ENCODE measurements at places on chromosomes 1 and 21.

DNA sequence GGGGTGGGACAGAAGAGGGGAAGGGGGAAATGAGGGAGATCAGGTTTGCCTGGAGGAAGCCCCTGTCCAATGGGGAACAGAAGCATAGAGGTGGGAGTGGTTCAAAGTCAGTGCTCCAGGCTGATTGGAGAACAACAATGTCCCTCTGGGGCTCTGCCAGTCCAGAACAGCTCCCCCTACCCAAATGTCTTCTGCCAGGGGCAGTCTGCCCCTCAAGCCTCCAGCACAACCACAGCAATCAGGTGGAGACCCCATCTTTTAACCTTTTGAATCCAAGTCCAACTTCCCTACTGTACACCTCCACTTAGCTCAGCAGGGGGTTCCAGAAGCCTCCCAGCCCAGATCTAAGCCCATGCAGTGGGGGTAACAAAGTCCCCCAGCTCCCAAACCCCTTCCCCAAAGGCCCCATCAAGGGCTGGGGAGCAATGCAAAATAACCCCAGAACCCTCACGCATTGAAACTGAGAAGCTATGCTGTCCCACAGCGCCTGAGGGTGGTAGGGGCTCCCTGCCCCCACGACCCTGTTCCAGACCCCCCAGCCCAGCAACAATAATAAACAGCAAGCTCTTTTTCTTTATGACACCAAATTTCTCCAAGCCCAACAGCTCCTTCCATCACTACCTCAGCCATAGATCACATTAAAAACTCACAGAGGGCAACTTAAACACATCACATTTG, 3.3 kb downstream of the AHDC1 start:
- peaks cover 35% of the 10 kb centered on the region for H3K4me1 ChIP-seq
- no peak overlapping the region for H3K4me3 ChIP-seq

- peaks cover 8% of the 10 kb centered on the region for H3K27me3 ChIP-seq
- no peak overlapping the region for H3K27ac ChIP-seq
- no peaks in the 10 kb centered on the region for H3K4me1 ChIP-seq
- H3K36me3 ChIP-seq, result no peaks in the 10 kb centered on the region
- no peak overlapping the region for H3K4me3 ChIP-seq
Measured at GRCh38 chr1:115880981-115881672, 40.2 kb upstream of the NHLH2 start.

DNA sequence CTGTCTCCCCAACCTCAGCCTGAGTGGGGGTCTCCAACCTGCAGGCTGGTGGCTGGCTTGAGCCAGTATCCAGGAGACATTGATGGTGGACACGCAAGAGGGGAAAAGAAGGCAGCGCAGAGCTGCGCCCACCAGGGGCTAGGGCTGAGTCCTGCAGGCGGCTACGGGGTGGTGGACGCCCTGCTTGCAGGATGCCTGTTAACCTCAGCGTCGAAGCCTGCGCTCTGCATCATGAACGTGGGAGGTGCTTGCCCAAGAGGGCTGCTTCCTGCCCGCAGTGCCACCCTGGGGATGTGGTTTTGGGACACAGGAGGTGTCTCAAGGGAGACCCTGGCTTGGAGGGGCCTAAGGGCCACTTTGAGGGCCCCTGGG, 11.6 kb downstream of the CFAP410 start:
- DNase-seq, result no peak
- H3K36me3 ChIP-seq, result peaks cover 2% of the 10 kb centered on the region
- no peaks in the 10 kb centered on the region for H3K4me1 ChIP-seq
- H3K27ac ChIP-seq, result no peak overlapping the region
- no peak overlapping the region for H3K4me3 ChIP-seq

DNA sequence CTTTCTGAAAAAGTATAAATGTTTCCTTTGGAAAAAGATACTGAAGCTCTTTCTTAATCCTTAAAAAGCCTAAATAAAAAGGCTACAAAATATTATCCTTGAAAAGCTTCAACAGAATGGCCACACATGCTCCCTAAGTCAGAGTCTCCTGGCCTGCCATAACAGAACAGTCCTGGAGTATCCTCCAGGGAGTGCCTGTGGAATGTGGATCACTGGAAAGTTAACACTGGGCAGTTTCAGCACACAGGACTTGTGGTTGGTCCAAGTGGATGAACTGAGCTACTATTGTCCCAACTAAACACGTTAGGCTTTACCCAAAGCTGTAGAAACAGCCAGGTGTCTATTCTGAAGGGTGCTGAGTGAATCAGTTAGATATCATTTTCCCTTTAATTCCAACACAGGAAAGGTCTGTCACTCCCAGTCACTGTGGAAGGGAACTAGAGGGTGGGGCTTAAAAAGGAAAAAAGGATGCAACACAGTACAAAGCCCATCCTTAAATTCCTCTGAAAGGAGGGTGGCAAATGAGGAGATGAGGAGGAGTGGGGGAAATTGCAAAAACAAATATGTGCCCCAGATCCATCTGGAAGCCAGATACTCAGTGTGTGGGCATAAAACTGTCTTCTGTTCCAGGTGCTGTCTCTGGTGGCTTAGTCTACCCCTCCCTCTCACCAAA, 196.3 kb upstream of the SPAG17 start:
- no peaks in the 10 kb centered on the region for H3K27me3 ChIP-seq
- no peaks in the 10 kb centered on the region for H3K4me1 ChIP-seq
- no peak overlapping the region for H3K4me3 ChIP-seq

DNA sequence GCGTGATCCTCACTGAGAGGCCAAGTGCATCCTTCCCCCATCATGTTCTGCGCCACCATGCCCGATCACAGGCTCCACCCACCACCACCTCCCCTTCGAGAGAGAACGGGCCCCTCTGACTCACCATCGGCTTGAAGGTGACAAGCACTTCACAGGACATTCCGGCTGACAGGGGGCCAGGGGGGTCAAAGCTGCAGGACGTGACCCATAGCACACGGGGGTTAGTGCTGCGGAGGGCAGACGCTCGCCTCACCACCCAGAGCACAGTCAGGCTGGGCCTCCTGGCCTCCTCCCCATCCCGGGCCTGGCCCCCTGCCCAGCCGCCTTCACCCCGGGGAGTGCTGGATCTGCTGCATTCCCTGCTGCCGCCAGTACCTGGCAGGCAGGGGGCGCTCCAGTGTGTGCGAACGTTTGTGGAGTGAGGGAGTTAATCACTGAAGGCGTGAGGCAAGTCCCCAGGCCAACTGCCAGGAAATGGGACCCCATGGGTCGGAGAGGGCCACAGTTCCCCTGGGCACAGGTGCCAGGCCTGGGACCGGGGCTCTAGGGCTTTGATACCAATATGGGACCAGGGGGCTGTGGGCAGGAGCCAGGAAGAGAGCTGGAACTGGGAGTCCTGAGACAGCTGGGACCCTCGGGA, 40.9 kb upstream of the TMEM52 start:
- H3K4me1 ChIP-seq, result peaks cover 8% of the 10 kb centered on the region
- H3K27ac ChIP-seq, result no peak overlapping the region
- H3K4me3 ChIP-seq, result no peak overlapping the region
- peaks cover 20% of the 10 kb centered on the region for H3K27me3 ChIP-seq
- no peaks in the 10 kb centered on the region for H3K36me3 ChIP-seq

- DNase-seq, result no peak
- H3K27ac ChIP-seq, result no peak overlapping the region
- H3K27me3 ChIP-seq, result no peaks in the 10 kb centered on the region
- H3K4me1 ChIP-seq, result no peaks in the 10 kb centered on the region
- no peaks in the 10 kb centered on the region for H3K36me3 ChIP-seq
- H3K4me3 ChIP-seq, result no peak overlapping the region
Measured at GRCh38 chr21:14768042-14768441, 221.9 kb upstream of the SAMSN1 start.

- no peaks in the 10 kb centered on the region for H3K27me3 ChIP-seq
- H3K4me3 ChIP-seq, result no peak overlapping the region
- no peaks in the 10 kb centered on the region for H3K36me3 ChIP-seq
- H3K27ac ChIP-seq, result no peak overlapping the region
- DNase-seq, result peak; percentile 30
- peaks cover 17% of the 10 kb centered on the region for H3K4me1 ChIP-seq
Measured at GRCh38 chr21:44375281-44375651, 21.8 kb downstream of the TRPM2 start.

All from activated naive CD4-positive, alpha-beta T cell treated with anti-CD3 and anti-CD28 coated beads for 36 hours (primary cell).